NCI-H1417 treated with DMSO at 0.1 percent for 48 hours (cell line): ENCODE measurements at places on chromosomes 16 and 17.

GRCh38 chr16:14600164-14600563 lies 29.9 kb downstream of the PARN start:
- no peak for DNase-seq

DNA sequence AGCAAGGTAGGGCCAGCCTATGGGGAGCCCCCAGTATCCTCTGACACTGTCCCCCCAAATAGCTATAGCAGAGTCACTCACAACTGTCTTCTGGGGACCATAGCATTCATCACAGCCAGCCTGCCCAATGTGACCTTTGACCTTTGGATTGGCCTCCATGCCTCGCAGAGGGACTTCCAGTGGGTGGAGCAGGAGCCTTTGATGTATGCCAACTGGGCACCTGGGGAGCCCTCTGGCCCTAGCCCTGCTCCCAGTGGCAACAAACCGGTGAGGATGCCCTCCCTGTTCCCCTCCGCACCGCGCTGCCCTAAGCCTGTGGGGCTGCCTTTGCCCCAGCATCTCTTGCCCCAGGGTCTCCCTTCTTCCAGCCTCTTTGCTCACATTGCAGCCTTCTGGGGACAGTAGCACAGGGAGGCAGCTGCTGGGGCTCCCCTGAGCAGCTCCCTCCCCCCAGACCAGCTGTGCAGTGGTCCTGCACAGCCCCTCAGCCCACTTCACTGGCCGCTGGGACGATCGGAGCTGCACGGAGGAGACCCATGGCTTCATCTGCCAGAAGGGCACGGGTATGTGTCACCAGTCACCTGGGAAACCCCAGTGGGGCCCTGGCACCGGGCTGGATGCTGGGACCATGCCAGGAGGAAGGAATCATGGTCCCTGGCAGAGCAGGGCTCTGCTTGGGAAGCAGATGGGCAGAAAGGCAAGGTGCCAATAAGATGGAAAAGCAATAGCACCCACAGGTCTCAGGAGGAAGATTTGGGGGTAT lies 61.1 kb downstream of the MRC2 start:
- DNase-seq, result no peak

DNA sequence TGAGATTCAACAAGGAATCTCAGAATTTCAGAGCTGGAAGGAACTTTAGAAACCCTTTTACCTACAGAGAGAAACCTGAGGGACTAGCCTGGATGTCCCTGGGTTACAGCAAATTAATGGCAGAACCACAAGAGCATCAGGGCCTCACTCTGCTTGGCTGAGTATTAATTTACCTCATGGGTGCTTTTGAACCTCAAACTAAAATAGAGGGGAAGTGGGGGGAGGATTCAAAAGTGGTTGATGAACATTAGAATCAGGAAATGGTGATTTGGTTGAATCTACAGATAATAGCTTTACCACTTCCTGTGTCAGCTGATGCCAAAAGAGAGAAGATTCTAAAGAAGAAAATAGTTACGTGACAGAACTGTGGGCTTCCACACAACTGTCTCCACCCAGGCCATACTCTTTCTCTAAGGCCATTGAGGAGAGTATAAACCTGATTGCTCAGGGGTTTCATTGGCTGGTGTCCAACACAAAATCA lies 11.3 kb upstream of the SKAP1 start:
- DNase-seq, result no peak

DNA sequence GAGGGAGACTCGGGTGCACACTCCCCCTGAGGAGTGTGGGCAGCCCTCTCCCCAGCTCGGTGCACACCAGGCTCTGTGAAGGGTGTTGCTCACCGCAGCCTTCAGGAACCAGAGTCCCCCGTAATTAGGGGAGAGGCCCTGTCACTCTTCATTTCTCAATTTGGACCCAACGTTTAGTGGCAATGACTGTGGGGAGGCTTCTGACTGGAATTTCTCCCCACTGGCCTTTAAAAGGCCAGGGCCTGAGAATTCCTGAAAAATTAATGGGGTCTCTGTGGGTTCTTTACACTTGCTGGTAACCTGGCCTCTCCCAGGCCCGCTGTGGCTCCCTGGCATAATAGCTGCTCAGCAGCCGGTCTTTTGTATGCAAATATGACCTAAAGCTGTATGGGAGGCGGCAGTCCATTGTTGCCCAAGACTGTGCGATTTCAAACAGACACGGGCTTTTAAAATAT lies 209.7 kb downstream of the MSI2 start:
- DNase-seq, result no peak

DNA sequence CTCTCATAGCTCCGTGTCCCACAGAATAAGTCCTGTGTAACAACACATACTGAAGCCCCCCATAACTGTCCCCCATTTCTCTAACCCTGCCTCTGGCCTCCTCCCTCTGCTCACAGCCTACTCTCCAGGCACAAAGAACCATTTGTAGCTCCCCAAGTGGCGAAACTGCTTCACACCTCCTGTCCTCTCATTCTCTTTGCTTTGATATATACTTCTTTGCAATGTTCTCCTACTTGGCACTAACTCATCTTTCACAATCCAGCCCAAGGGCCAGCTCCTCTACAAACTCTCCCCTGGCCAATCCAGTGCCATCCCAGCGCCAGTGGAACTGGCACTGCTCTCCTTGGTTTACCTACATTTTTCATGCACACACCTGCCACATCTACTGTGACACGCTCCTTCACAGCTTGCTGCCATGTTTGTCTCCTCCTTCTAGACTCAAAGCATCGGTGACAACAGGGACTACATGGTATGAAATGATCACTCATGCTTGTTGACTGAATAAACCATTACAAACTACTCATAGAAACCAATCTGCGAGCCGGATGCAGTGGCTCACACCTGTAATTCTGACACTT lies 12.8 kb downstream of the CYTH1 start:
- DNase-seq, result no peak

GRCh38 chr17:19768046-19768782 lies 20.1 kb upstream of the ALDH3A1 start:
- DNase-seq, result no peak

- DNase-seq, result no peak
Measured at GRCh38 chr16:31219154-31219741, 2.3 kb upstream of the PYDC1 start.

- no peak for DNase-seq
Measured at GRCh38 chr17:19363460-19364035, 1.0 kb upstream of the B9D1 start.

DNA sequence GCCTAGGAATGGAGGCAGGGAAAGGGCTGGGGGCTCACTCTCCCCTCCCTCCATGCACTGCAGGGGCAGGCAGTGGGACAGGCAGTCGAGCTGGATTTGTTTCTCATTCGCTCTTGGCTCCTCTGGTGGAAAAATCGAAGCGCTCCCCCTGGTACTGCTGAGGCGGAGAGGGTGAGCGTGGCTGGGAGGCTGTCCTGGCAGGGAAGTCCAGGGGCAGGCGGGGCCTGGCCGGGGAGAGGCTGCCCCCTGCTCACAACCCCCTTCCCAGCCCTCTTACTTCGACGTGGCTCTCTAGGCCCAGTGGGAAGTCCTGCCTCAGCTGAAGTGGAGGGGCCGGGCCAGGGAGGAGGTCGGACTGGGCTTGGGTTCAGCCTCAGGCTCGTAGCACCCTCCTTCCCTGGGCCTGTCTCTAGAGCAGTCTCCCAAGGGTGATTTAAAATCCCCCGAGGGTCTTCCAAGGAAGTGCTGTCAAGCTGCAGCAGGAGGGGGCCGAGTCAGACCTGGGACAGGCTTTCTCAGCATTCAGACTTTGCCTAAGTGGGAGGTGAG lies 16.5 kb upstream of the TMEM92 start:
- DNase-seq, result no peak

- DNase-seq, result no peak
Measured at GRCh38 chr17:57585341-57586195, 159.5 kb downstream of the CCDC182 start.

- no peak for DNase-seq
Measured at GRCh38 chr17:35238821-35239220, 4.1 kb upstream of the SLFN5 start.

GRCh38 chr16:86427433-86427851 lies 82.9 kb upstream of the FOXF1 start:
- DNase-seq, result no peak

DNA sequence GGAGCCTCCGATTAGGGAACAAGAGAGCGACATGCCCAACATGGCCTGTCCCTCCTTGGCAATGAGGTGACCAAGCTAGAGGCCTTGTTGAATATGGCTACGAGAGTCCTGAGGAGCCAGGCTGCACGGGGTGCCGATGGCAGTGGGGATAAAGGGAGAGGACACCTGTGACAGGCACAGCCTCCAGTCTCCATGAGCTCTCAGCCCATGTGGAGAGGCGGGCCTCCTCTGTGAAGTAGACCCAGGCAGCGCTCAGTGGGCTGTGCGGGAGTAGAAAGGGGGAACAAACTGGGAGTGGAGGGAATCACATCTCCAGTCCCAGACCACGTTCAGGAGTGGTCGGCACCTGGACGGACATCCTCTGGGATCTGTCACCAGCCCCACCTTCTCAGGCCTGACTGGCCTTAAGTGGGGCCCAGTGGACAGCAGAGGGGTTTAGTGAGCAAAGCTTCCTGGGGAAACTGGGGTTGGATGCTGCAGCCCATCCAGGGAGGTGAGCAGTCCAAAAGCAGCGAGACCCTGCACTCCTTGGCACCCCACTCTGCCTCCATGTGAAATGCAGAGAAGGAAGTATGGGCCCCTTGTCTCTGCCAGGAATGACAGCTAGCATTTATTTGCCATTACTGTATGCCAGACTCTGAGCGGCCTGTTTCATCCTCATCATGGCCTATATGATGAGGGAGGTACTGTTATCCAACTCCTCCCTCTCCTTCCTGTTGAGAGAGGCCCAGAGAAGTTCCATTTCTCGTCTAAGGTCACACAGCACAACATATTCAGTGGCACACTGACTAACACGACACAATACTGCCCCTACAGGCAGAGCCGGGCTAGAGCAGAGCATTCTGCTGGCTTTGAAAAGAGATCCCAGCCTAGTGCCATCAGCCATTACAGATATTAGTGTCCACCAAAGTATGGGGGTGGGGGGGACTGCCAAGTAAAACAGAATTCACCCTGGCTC lies 4.5 kb upstream of the TMEM92 start:
- no peak for DNase-seq

DNA sequence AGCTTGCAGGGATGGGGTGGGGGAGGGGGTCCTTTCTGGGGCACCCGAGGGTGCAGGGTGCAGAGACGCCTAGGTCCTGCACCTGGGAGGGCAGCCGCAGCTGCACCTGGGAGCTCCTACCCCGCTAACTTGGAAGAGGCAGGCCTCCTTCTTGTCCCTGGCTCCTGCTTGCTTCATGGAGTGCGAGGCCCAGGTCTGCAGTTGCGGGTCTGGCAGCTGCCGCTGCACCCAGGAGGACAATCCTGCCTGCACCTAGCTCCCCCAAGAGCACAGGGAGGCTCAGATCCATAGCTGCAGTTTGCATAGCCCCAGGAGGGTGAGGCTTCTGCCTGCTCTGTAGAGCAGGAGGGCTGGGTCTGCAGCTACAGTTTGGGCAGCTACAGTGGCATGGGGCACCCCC lies 26.6 kb downstream of the GNGT2 start:
- DNase-seq, result no peak

DNA sequence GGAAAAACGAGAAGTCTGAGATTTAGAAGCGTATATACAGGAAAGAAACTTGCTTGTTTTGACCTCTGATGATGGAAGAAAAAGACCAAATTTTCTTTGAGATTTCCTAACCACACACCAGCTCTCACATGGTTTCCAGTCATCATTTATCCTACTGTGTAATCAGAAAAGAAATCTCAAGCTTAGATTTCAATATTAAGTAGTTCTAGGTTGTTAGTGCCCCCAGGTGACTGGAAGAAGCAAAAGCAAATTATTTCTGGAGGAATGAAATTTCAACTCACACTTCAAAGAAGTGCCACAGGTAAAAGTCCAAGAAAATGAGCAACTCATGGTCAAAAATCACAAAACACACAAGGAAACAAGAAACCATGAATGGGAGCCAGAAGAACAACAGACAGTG lies 51.8 kb upstream of the KDM6B start:
- no peak for DNase-seq

- DNase-seq, result no peak
Measured at GRCh38 chr17:55784666-55785065, 33.8 kb downstream of the PCTP start.

GRCh38 chr17:34252095-34252443 lies 3.0 kb upstream of the CCL2 start:
- no peak for DNase-seq

DNA sequence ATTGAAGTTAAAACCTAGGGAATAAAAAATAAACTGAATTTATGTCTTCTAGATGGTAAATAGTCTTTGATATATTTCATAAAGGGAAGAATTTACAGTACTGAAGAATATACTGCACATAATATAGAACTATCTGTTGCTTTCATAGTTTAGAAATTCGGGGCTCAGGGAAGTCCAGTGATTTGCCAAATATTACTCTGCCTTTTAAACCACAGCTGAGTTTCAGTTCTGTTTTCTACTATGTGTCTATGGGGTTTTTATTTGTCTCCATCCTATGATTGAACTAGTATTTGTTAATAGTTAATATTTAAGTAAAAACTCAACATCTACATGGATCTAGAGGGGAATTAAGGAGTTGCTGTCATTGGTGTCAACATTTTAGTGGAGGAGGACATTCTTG lies 715.0 kb upstream of the CDH8 start:
- no peak for DNase-seq

GRCh38 chr17:45320931-45321461 lies 4.2 kb upstream of the MAP3K14 start:
- no peak for DNase-seq

- DNase-seq, result no peak
Measured at GRCh38 chr16:48053418-48053745, 102.4 kb downstream of the ABCC12 start.

DNA sequence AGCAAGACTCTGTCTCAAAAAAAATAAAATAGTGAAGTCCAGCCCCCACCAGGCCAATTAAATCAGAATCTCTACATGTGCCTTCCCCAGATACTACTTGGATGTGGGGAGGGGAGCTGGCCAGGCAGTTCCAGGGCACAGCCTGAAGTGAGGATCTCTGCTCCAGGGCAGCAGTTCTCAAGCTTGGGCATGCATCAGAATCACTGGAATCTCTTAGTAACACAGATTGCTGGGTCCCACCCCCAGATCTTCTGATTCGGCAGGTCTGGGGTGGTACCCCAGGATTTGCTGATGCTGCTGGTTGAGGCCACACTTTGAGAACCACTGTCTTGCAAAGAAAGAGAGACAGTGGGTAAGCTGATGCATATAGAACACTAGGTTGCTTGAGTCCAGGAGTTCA lies 8.3 kb upstream of the CDH5 start:
- DNase-seq, result no peak

DNA sequence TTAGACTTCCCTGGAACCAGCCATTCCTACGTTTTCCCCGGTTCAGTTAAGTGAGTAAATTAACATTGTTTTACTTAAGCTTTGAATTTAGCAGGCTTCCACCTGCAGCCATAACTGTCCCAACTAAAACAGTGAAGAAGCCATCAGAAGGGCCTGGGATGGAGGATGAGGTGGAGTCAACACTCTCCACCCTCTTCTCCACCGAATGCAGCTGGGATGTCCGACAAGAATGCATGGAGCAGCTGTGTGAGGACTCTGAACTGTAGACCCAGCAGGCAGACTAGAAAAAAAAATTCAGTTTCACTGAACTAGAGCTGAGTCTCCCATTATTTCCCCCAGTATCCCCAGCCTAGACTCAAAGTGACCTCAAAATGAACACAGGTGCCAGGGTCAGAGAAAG lies 114.8 kb downstream of the C16orf95 start:
- no peak for DNase-seq
